ENCODE measurements at places on chromosomes 11 and 22.

GRCh38 chr11:34564406-34564805 lies 50.8 kb upstream of the ELF5 start:
- no peak for DNase-seq

- no peak for DNase-seq
These were observed 85.2 kb upstream of the RTL6 start for GRCh38 chr22:44583061-44583760.

GRCh38 chr22:48240935-48241230 lies 1478.4 kb downstream of the TBC1D22A start:
- DNase-seq = no peak

DNA sequence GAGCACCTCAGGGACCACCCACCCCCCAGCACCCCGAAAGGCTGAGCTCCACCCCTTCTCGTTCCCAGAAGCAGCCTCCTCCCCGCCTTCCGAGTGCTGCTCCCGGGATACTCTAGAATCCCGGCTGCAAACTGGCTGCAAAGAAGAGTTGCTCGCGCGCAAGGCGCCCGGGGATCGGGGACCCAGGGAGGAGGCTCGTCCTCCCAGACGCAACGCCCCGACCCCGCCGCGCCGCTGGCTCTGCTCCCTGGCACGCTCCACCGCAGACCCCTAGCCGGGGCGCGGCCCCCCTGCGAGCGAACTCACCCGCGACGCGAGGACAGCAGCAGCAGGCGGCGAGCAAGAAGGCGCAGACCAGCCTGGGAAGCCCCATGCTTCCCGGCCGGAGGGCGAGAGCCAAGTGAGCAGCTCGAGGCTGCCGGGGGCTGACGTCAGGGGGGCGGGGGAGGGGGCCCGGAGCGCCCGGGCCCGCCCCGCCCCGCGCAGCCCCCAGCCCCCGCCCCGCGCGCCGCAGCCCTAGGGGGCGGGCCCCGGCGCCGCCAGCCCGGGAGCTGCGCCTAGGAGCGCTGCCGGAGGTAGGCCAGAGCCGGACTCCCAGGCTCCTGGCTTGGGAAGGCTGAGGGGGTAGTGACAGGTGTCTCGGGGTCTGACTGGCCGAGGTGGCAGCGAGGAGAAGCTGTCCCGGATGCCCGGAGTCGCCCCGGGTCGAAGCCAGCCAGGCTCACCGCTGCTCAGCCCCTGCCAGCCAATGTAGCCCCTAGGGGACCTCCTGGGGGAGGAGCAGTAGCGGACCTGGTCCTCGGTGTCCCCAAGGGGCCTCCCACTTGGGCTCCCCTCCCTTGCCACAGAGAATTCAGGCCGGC lies at the start of gene MCAM:
MCAM (minus strand) TSS at position 402 of the 863 bp plus-strand sequence; CDS start at position 373, 29 bp downstream.
- DNase-seq = peak; percentile 39

DNA sequence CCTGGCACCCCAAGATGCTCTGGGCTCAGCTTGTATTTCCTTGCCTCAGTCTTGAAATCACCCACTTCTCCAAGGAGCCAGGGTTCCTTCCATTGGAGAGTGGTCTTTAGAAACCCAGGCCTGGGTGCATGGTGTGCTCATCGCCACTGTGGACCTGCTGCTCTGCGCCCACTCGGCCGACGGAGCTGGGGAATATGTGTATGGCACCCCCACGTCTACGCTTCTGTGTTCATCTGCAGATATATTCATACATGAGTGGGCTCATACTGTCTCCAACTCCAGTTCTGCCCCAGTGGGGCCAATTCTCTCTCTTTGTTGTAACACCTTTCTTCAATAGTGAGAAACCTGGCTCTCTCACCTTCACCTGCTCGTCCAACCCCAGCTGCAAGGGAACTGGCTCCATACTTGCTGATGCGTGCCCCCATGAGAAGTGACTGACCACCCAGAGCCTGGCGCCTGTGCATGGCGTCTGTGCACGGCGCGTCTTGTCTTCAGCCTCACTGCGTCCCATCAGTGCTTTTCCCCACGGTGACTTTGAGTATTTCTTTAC lies 39.8 kb downstream of the KCNQ1 start:
- no peak for DNase-seq

DNA sequence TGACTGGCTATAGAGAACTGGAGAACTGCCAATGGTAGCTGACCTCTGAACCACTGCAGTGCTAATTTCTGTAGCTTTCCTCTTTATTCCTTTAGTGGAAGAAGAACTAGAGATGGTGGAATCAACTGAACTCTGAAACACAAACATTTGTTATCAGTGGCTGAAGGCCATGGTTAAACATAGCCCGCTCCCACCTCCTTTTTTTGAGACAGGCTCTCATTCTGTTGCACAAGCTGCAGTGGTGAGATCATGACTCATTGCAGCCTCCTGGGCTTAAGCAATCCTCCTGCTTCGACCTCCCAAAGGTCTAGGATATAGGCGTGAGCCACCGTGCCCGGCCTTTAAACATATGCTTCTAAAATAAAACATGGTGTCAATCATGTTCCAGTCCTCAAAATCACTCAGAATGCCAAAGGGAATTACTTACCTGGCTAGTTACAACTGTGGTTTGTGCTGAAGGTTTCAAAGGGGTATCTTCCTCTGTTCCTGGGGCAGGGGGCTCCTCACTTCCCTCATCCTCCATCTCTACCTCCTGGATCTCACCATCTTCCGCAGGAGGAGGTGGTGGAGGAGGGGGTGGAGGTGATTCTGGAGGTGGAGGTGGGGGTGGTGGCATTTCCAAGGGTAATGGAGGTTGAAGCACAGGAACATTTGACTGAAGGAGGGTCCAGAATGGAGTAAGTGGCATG lies 9.0 kb upstream of the AGBL2 start:
- peak; percentile 8 for DNase-seq

DNA sequence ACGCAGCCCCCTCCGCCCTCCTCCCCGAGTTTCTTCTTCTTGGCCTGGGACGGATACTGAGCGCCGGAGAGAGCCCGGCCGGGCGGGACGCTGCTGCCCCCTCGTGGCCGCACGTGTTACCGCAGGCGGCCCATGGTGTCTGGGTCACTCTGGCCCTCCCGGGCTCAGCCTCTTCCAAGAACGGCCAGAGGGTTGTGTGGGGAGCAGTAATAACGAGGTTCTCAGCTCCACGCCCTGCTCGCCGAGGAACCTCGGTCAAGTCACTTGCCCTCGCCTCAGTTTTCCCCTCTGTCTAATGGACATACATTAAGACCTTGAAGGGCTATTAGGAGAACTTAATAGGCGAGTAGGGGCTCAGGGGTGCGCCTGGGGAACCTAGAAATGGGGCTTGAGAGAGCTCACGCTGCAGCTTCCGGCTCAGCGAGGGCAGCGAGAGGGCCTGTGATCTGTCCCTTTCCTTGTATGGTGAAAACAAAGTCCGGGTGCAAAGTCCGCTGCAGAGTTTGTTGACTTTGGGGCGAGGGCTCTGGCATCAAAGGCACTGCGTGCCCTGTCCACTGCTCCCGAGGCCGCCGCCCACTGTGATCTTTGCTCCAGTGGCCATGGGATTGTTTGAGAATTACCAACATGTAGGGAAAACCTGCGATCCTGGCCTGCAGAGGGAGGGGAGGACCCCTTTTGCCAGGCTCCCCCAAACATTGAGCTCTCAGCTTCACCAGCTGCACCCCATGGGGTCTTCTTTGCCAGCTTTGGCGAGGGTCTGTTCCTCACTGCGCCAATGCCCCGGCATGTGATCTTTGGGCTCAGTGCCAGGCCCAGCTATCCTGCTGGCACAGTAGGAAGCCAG lies 14.4 kb upstream of the LRP5 start:
- DNase-seq = peak; percentile 65

DNA sequence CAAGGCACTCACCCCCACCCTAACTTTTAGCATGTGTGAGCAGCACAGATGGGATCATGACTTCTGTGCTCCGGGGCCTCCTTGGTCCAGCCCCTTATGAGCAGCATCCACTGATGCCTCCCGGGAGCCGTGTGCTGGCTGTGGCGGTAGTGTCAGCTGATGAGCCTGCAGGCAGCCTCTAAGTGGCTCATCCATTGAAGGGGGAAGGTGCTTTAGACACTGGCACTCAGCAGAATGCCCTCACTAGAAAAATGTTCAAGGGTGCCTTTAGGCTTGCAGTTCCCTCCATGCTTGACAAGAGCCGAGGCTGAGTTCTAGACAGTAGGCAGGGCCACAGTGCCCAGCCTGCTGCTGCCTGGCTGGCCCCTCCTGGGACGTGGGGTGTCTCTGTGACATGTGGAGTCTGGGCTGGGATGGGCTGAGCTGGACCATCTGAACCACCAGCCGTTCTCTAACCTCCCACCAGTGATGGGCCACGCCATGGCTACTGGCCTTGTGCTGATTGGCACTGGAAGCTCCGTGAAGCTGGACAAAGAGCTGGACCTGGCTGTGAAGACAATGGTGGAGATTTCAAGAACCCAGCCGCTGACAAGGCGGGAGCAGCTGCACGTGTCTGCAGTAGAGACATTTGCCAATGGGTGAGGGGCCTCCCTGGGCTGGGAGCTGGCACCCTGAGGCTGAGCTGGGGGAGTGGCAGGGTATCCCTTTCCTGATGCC lies 5.8 kb downstream of the TTC38 start:
- no peak for DNase-seq

DNA sequence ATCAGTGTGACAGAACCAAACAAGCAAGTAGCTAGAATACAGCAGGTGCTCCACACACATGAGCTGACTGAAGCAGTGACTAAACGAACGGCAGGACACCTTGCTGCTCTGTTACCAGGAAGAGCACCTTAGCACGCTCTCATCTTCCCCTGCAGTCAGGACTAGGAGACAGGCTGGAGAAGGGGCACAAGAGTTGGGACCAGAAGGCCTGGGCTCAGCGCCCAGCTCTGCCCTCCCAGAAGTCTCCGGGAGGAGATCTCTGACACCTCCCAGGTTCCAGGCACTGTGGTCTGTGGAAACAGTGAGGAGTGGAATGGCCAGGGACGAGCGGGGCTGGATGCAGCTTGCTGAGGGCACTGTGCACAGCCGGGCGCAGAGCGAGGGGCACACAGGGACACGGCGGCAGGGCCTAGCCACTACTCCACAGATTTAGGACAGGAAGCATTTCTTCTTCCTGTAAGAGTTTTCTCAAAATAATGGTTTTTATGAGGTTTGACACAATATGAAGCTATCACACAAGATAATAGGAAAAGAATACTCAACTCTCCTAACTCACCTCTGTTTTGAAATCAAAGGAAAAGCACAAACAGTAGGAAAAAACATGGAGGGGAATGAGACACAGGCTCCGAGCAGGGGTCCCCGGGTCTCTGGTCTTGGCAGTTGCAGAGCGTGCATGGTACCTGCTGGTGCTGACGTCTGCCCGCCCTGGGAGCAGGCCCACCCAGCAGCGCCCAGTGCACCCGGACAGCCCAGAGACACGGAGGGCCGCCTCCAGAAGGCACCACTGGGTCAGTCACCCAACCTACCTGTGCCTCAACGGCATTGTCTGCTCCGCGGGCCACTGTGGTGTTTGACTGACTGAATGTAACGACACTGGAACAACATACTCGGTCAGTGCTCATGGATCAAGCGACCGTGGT lies 67.6 kb downstream of the NCAPD3 start:
- DNase-seq = no peak

DNA sequence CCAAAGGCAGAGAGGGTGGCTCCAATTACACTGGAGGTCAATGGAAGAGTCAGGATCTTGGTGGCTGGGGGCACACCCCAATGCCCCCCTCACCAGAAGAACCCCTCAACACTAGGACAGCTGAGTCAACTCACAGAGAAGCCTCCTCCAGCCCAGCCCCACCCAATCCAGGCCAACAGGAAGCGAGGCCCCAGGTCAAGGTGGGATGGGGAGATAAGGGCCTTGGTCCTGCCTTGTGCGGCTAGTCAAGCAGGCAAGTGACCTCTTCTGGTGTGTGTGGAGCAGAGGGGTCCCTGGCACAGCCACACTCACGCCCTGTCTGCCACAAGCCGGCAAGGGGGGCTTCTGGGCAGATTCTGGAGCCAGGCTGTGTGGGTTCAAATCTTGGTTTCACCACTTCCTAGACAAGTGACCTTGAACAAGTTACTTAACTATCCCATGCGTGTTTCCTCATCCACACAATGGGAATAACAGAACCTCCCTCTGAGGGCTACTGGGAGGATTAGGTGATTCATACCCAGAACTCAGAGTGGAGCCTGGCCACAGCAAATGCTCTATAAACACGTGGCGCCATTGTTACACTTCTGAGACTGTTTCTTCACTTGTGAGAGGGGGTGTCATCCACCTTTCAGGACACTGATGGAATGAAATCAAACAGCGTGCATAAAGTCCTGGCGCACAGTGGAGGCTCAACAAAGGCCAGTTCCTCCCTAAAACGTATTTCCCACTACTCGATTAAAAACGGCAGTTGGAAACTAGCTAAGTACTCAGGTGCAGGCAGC lies 3.2 kb downstream of the TTLL12 start:
- DNase-seq = no peak

DNA sequence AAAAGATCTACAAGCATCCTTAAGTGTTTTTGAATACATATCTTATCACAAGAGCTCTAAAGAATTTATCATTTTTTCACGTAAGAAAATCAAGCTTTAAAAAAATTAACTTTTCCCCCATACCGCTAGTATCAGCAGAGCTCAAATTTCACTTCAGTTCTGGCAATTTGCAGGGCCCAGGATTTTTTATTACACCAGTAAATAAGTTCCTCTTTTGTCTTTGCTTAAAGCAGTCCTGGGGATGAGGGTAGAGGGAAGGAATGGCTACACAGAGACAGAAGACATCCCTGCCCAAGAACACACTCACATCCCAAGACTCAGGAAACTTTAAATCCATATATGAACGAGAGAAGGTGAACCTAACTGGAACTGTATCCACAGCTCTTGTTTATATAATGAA lies 22.6 kb upstream of the SORL1 start:
- no peak for DNase-seq

GRCh38 chr22:24140357-24140756 lies 40.9 kb upstream of the SUSD2 start:
- no peak for DNase-seq

GRCh38 chr22:33650244-33650643 lies 270.0 kb downstream of the LARGE1 start:
- no peak for DNase-seq

- no peak for DNase-seq
These were observed 27.3 kb downstream of the CAPN1 start for GRCh38 chr11:65208785-65209710.

DNA sequence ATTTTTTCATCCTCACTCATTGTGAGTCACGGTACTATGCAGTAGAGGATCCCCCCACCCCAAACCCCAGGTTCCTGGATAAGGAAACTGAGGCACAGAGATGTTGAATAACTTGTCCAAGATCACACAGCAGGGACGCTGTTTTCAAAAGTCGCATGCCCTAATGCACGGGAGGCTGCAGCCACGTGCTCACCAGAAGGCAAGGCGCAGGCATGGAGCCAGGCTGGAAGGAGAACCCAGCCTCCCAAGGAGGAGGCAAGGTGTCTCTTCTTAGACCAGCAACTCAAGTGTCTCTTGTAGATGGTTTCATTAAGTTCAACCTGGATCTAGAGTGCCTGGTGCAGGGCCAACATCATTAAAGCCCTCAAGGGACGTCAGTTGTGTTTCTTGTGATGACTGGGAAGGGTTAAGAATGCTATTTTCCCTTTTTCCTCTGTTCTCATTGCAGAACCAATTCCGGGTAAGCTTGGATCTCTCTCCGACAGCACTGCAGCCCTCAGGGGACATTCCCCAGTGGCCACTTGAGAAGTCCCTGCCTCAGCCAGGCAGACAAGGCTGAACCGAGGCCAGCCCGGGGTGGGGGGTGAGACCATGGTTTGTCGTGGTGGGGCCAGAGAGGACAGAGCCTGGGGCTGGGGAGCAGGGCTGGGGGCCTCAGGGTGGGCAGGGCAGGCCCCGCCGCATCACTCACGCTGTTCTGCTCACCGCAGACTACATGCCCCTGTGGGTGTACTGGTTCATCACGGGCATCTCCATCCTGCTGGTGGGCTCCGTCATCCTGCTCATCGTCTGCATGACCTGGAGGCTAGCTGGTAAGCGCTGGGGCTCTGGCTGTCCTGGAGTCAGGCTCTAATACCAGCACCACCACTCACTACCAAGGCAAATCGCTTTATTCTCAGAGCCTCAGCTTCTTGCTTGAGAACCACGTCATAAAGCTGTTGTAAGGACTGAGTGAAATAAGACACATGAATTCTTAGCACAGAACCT lies 15.7 kb downstream of the TMEM121B start:
- DNase-seq = no peak

All from ACHN (cell line).